OCI-LY7 (cell line): ENCODE measurements at places on chromosomes 16 and 17. TPM values are rescaled to one million over a fixed set of nuclear protein-coding genes. Genes with fewer than 3 reads are reported as not detected.

The HS3ST3A1 gene
- 0.72 TPM in 1 of 2 replicates, not detected in the other for total RNA-seq

The GAN gene
- 10.5 and 14.2 TPM in 2 replicates for total RNA-seq

- DNase-seq, result no peak
Measured at GRCh38 chr16:10647721-10648296, 46.9 kb downstream of the TEKT5 start.

DNA sequence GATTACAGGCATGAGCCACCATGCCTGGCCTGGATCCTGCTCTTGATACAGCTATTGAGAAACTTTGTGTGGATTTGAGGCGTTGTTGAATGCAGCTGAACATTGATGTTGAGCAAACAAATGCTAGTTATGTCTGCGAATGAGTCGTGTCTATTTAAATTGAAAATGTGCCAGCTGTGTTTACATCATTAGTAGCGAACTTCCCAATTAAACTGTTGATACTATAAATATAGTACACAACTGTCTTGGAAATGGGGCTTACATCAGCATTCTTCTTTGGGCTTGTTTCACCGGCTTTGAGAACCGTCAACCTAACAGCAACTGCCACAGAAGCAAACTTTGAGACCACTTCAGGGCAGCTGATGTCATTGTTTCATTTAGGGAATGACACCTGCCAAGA is 251.9 kb downstream of the RBFOX1 start:
- no peak for DNase-seq

GRCh38 chr16:9976601-9977000 is 205.6 kb downstream of the GRIN2A start:
- no peak for DNase-seq
